ENCODE measurements at places on chromosomes 7 and 10.

GRCh38 chr10:30832749-30833627 lies 198.7 kb downstream of the ZNF438 start:
- no peak for DNase-seq

GRCh38 chr7:131008840-131009711 lies 275.1 kb upstream of the KLF14 start:
- peak; percentile 67 for DNase-seq

DNA sequence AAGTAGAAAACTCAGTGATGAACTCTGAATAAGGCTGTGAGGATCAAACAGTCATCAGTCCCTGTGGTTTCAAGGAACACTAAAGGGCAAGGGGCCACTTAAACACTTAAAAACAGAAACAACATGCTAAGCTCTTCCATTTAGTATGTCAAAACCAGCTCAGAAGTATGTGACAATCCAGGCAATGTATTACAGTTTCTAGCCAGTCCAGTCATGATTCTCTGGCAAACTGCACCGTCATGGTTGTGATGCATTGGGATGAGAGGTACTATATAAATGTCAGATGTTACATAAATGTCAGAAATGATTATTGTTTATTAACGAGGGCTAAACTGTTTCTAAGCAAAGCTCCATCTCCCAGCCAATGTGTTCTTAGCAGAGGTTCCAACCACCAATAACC lies 4.7 kb upstream of the CREB5 start:
- DNase-seq: peak; percentile 86

DNA sequence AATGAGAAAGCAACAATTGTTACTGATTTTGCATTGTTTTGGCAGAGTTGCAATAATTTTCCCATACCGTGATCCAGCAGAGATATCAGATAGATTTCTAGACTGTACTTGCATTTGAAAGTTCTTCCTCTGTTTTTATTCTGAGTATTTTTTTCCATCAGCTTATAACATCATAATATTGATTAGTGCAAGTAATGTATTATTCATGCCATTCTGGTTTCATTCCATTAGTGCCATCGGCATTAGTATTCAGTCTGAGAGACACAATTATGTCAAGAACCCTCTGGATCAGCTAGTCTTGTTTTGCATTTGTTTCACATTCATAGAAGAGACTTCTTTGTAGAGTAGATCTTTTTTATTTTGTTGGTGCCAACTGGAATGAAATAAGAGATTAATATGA lies 304.0 kb downstream of the BBS9 start:
- DNase-seq: no peak

DNA sequence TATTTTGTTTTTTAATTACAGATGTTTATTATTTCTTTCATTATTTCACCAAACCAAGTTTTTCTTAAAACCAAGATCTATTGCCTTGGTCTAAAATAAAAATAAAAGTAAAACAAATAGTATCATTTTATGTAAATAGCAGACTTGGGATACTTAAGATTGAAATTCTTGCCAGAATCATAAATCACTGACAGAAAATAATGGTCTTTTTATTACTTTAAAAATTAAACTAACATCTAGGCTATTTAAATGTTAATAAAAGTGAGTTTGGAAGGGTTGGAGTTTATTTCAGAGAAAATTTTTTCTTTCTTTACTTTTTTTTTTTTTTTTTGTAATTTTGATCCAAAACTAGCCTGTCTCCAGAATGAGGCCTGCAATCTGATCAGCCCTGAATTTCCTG lies 568.0 kb upstream of the IGFBP3 start:
- no peak for DNase-seq

DNA sequence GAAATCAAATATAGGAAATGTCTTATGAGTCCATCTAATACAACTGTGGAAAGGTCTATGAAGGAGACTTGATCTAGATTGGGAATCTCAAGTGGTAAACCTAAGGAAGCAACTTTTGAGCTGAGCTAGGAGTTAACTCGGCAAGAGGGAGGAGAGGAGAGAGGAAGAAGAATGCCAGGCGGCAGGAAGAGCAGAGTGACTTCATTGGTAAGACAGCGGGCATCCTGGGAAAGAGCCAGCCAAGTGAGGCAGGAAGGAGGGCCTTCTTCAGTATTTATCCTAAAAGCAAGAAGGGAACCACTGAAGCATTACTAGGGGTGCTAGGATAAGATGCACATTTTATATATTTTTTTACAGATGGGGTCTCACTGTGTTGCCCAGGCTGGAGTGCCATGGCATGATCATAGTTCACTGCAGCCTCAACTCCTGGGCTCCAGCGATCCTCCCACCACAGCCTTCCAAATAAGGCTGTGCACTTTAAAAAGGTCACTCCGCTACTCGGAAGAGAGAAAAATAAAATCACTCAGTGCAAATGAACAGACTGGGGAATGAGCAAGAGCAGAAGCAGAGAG lies 2.0 kb downstream of the BCL7B start:
- DNase-seq: no peak

DNA sequence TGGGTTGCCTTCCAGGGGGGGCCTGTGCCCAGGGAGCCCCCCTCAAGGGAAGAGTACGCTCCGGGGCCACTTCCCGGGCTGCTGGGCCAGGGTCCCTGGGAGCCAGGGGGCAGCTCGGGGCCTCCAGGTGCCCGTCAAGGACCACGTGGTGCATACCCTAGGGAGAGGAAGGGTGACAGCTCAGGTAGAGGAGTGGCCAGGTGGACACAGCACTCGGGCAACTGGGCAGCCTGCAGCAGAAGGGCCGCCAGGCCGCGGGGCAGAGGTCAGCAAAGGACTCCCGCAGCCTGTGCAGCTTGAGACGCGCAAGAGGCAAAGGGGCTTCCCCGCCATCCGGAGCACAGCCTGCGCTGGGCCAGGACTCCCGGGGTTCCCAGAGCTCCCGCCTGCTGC lies 26.4 kb downstream of the AP5Z1 start:
- no peak for DNase-seq

DNA sequence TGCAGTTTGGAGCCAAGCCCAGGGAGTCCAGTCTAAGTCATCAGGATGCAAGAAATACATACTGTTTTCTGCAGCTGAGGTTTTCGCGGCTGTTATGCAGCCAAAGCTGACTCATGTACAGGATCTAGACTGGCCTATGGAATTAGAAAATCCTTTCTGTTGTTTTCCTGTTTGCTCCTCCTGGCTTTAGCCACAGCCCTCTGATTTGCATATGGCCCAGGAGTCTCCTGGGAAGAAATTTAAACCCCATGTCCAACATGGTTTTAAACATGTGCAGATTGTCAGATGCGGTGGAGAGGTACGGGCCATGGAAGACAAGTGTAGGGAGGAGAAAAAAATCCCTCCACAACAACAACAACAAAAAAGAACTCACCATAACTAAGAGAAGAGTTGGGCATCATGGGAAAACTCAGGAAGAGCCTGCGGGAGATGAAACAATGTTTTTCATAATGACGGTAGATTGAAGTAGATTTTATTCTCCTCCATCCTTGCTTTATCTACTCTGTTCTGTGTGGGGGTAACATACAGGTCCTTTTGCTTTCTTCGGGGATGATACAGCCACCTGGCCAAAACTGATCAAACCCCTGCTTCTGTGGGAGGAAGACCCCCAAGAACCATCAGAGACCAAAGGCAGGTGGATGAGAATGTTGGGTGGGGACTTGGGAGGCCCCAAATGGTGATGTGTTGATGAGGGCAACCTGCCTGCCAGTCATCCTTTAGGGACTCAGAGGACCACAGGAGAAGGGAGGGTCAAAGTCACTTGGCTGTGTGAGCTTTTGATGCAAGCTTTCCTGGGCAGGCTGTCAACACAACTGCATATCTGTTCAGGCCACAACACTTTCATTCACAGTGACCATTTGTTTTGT lies 29.8 kb upstream of the GNA12 start:
- DNase-seq: peak; percentile 83

DNA sequence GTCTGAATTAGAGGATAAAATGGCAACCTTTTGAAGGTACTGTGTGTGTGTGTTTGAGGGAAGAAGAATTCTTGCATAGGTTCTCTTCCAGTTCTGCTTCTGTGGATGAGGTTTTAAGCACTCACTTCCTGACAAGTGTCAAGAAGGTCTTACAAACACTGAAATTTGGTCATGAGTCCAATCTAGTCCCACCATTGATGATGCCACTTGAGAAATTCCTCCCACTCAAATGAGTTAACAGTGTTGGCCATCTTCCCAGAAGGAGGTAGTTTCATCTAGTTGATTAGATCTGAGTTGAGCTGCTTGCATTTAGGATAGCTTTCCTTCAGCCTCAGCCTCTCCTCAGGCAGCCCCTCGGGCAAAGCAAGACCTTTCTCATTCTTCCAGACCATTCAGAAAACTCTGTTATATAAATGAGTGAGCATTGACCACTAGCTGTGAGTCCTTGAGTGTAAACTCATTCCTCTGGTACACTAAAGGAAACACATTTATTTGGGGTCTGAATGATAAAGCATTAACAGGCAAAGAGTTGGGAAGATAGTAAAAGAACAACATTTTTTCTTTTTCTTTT lies 189.5 kb downstream of the TRIL start:
- peak; percentile 86 for DNase-seq

DNA sequence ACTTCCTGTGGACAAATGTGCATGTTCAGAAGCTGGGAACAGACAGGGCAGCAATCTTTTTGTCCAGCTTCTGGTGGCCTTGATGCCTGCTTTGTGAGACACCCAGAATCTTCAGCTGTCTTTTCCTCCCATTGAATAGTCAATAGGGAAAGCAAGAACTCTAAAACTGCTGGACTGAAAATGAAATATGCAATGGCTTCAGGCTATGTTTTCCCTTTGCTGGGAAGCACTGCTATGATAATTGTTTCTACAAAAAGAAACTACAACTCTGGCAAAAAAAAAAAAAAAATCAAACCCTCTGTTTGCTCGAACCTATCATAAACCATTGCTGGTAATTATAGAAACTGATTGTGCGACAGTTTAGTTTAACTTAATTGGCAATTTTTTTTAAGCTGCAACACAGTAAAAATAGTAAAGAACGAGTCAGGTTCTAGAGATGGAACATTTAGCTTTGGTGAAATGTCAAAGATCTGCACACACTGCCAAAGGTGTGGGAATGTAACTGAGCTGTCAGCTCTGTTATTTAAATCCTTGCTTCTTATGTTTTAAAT lies 79.1 kb upstream of the NEUROD6 start:
- no peak for DNase-seq

- no peak for DNase-seq
Observed at GRCh38 chr7:134726581-134726980, 52.9 kb upstream of the CALD1 start.

GRCh38 chr10:97538839-97539238 lies 33.7 kb upstream of the ANKRD2 start:
- no peak for DNase-seq

GRCh38 chr7:78071491-78072200 lies 273.1 kb downstream of the PHTF2 start:
- no peak for DNase-seq

DNA sequence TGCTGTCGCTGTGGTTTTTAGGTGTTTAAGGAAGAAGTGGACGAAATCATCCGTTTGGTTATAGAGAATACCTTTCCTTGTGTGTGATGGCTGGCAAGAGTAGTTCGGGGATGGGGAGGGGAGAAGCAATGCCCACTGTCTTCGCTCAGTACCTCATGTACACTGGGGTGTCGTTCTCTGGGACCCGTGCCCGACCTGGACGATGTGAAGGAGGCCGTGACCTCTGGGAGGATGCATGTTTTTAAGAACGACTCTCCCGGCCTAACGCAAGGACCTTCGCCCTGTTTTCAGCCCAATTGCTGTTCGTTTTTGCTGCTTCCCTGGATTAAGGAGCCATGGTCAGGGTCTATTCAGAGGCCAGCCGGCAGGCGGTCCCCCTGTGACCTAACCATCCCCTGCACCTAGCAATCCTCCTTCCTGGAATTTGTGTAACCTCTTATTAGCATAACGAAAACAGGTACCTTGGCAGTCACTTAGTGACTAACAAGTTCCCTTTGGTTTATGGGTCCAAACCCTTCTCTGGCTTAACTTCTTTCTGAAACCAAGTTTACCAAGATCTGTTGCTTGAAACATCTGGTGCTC lies 1.3 kb downstream of the NFE2L3 start:
- DNase-seq: peak; percentile 22

- no peak for DNase-seq
Observed at GRCh38 chr10:44992732-44993225, 7.9 kb upstream of the ZNF22 start.

DNA sequence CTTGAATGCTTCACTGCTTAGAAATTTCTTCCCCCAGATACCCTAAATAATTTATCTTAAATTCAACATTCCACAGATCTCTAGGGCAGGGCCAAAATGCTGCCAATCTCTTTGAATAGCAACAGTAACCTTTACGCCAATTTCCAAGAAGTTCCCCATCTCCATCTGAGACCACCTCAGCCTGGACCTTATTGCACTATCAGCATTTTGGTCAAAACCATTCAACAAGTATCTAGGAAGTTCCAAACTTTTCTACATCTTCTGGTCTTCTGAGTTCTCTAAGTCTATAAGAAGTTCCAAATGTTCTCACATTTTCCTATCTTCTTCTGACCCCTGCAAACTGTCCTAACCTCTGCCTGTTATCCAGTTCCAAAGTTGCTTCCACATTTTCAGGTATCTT lies 1306.9 kb upstream of the SORCS1 start:
- no peak for DNase-seq

GRCh38 chr7:119959811-119960210 lies 313.2 kb upstream of the KCND2 start:
- DNase-seq: no peak

GRCh38 chr10:65358565-65358964 lies 1567.3 kb upstream of the LRRTM3 start:
- no peak for DNase-seq

DNA sequence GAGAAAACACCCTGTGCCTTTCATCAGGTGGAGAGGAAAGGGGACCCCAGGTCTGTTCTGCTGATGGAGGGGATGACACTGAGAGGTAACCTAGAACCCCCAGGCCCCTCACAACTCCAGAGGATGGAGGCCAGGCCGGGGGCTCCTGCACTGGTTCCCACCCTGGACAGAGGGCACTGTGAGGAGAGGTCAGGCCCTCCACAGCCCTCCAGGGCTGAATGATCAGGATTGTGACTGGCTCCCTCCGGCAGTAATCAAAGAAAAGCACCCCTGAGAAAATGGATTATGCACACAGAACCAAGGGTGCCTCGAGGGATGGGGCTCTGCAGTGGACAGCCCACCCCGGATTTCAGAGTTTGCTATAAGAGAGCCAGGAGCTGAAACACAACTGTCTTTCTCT lies 502.8 kb downstream of the TCERG1L start:
- DNase-seq: no peak

DNA sequence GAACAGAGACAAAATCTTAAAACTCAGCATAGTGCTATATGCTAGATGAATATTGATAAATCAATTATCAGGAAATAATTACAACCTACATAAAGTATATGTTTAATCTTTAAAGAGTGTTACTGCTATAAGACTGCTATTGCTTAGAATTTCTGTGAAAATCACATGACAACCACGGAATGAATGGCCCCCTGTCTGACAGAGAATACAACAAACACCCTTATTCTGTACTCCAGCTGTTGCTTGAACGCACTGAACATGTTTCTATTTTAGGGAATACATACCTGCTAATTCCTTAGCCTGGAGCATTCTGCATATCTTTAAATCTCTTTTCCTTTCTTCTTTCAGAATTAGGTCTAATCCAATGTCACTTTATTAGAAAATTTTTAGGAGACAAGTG lies 452.4 kb upstream of the PHF14 start:
- DNase-seq: no peak
